ENCODE measurements at places on chromosomes 5 and 9.

- no peak for DNase-seq
Observed at GRCh38 chr5:149213264-149213880, 58.3 kb upstream of the AFAP1L1 start.

DNA sequence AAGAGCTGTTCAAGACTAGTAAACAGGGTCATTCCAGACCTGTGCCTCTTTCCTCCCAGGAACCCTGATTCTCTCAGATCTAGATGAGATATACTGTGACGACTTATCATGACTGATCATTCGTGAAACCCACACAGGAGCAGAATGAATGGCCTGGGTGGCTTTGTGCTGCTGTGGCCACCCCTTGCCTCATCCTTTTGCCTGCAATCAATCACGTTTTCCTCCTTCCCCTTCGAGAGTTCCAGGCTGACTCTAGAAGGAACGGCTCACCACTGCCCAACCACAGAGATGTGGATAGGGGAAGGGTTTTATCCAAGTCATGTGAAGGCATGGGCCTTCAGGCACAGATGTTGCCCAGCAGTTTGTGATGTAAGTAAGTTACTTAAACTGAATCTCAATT lies 5.8 kb downstream of the ANXA6 start:
- DNase-seq: no peak

- DNase-seq: no peak
Observed at GRCh38 chr9:86675805-86676204, 271.5 kb downstream of the GAS1 start.

DNA sequence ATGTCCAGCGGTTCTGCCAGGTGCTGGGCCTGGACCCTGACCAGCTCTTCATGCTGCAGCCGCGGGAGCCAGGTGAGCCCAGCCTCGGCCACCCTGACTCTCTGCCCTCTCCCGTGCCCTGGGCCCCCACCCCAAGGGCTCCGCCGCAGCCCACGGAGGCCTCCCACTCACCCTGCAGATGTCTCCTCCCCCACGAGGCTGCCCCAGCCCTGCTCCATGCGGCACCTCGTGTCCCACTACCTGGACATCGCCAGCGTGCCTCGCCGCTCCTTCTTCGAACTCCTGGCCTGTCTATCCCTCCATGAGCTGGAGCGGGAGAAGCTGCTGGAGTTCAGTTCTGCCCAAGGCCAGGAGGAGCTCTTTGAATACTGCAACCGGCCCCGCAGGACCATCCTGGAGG lies 7.4 kb downstream of the RNF208 start:
- DNase-seq: no peak

DNA sequence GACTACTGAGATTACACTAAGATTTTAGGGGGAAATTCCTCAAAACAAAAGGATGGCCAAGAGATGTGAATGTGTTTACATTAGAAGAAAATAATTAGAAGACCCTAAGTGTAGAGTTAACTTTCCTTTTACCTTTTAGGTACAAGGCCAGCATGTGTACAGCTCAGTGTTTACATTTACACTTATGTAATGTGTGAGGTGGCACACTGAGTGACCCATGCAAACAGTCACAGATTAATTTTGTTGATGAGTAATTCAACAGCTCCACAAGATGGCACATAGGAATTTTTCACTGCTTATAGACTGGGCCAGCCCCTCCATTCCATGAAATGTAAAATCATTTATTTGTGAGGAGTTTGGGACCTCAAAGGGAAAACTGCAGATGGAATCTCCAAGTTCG lies 90.1 kb upstream of the SLC12A2 start:
- no peak for DNase-seq

GRCh38 chr9:99054581-99054980 lies 50.3 kb upstream of the TGFBR1 start:
- DNase-seq: peak; percentile 37

DNA sequence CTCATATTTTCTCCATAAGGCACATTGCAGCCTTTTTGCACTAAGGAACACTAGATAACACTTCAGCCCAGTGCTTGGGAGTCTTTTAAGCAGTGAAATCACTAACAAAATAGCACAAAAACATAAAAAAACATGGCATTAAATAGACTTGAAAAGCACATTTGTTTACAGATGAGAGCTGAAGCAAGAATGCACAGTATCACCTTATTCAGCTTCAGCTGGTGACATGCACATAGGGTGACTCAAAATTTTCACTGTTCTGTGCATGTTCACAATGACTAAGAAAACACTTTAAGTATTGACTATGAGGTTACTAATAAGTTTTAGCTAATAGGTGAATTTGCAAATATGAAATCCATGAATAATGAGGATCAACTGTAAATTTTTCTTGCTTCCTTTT lies 293.9 kb upstream of the TARS1 start:
- no peak for DNase-seq

- DNase-seq: no peak
Observed at GRCh38 chr5:40955313-40955712, 46.0 kb downstream of the C7 start.

- no peak for DNase-seq
Observed at GRCh38 chr5:3075309-3075708, 323.8 kb upstream of the IRX2 start.

GRCh38 chr9:5870691-5871090 lies 20.0 kb upstream of the MLANA start:
- DNase-seq: no peak

GRCh38 chr9:123416176-123416575 lies 60.2 kb downstream of the CRB2 start:
- no peak for DNase-seq

GRCh38 chr5:23389291-23390101 lies 117.9 kb upstream of the PRDM9 start:
- no peak for DNase-seq

DNA sequence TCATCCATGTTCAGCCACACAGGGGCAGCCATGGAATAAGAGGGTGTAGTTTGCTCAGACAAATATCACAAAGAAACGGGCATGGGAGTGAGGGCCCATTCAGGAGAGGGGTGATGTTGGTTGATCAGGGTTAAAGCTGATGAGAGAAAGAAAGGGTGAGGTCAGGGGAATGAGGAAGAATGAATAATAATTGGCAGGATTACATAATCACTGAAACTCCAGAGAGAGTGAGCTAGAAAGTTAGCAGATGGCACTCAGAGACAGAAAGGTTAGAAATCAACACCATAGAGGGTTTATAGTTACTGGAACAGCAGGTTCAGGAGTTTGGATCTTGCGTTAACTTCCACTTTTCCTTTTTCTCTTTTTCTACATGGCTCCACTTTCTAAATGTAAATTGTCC lies 113.9 kb downstream of the TAF11L14 start:
- no peak for DNase-seq

- no peak for DNase-seq
Observed at GRCh38 chr9:14563902-14564624, 129.2 kb downstream of the ZDHHC21 start.

- DNase-seq: no peak
Observed at GRCh38 chr5:117973785-117974184, 1014.6 kb downstream of the DTWD2 start.

GRCh38 chr5:159469496-159470372 lies 139.4 kb upstream of the IL12B start:
- DNase-seq: no peak

DNA sequence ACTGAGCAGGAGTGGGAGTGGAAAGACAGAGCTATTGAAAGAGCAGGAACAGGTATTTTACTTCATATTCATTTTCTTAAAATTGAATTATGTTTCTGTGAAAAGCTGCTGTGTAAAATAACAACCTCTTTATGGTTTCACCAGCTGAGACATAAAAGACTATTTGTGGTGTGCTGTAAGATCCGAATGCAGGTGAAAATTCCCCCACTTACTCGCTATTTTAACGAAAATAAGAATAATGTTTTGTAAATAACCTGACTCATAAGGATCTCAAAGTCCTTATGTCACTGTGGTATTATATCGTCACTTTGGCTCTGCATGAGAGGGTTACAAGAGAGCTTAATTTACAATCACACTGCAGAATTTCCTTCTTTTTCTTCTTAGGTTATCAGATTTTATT lies 65.3 kb upstream of the NFIB start:
- no peak for DNase-seq

DNA sequence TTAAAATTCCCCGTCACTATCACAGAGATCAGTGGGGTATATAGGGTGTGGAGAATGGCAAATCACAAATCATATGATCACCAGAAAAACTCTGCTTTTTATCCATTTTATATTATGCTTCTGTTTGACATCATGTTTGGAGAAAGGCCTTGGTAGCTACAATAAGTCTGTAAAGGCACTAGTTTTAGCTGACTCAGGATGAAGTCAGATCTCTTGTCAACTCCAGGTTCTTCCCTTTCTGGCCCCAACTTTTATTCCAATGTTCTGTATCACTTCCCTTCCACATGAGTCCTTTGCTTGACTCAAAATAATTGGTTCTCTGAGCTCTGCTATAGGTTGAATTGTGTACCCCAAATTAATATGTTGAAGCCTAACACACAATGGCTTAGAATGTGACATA lies 484.9 kb downstream of the PTPRD start:
- no peak for DNase-seq

- DNase-seq: no peak
Observed at GRCh38 chr9:19232823-19233194, 2.3 kb downstream of the DENND4C start.

- no peak for DNase-seq
Observed at GRCh38 chr5:107682533-107682932, 11.8 kb upstream of the EFNA5 start.

GRCh38 chr9:12847561-12847960 lies 72.7 kb downstream of the LURAP1L start:
- DNase-seq: no peak

DNA sequence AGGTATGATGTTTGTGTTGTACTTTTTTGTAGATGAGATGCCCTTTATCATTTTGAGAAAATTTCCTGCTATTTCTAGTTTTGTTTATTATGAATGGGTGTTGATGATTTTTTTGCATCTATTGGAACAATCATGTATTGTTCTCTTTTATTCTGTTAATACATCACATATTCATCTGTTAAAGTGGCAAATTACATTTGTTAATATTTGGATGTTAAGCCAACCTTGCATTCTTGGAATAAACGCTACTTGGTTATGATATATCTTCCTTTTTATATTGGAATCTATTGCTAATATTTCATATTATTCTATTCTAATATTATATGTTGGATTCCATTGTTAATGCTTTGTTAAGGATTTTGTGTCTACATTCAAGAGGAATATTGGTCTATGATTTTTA lies 24.6 kb upstream of the BNIP1 start:
- no peak for DNase-seq

DNA sequence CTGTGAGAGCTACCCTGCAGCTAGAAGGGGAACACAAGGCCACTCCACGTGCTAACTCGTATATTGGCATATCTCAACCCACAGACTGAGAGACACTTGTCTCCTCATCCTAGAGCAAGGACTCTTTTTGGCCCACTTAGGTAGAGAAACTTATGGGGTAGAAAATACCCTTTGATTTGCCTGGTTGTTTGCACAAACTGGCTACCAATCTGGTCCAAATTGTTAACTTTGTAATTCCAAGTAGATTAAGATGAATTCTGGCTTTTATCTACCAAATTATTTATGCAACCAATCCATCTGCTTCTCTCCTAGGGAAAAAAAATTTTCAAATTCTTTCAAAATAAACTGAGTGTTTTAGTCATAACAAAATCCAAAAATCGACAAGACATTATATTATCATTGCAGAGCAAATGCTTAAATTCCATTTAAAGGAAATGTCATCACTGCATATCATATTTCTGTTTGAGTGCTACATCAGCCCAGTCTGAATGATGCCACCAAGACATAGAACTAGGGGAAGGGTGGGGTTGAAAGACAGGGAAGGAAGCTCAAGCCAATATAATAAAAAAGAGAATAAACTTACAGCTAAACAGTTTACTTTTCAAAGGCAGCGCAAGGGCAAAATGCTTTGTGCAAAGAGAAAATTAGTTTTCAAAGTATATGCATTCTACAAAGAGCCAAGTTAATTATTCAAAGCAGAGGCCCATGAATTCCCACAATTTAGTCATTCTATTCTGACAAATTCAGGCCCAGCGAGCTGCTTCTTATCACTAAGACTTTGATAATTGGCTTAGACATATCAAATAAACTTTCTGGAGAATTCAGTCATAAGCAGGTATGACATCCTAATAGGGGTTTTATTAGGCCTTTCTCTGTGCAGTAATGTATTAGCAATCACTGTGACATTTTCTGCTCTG lies 198.0 kb downstream of the CAAP1 start:
- DNase-seq: no peak

DNA sequence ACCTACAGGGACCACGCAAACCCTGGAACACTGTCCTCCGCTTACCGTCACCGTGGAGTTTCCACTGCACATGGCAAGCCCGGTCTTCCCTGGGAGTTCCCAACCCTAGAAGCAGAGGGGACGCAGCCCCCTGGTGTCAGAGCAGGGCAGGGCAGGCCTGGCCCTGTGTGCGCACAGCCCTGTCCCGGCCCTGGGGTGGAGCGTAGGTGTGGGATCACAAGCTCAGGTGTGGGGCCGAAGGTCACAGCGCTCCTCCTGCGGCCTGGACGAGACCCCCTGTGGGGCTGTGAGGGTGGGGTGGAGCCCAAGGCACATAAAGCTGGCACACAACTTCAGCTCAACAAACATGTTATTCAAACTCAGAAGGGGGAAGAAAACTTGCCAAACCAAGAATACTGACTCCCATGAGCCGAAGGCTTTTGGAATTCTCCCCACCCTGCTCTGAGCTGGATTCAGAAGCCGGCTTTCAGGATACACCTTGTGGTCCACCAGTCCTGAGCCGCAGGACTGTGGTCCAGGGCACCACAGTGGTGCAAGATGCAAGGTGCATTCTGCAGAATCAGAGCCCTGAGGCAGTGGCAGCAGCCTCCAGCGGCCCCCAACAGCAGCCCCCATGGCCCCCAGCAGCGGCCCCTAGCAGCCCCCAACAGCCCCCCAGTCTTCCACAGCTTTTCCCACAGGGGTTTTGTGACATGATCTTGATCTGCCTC lies 11.8 kb upstream of the EXOC3 start:
- peak; percentile 79 for DNase-seq

DNA sequence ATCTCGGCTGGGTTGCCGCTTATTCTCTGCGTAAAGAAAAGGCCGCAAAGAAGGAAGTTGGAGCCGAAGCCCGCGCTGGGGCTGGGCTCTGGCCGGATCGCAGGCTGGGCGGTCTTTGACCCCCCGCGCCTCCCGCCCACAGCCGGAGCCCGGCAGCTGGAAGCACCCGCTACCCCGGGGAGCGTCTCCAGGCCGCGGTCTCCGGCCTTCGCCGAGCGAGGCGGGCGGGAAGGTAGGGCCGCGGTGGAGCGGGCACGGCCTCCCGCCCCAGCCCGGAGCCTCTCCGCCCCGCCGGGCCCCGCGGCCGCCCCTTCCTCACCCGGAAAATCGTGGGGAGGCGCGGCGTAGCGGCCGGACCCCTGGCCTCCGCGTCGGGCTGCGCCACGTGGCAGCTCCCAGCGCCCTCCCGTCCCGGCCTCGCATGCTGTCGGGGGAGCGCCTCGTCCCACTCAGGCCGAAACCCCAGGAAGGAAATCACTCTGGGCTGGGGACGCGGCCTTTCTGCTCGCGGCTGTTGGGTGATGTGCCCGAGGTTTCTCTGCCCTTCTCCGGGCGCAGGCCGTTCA lies 12.0 kb downstream of the FOXD1 start:
- no peak for DNase-seq

GRCh38 chr9:1051210-1051583 lies 1.0 kb downstream of the DMRT2 start:
- no peak for DNase-seq

GRCh38 chr9:127058645-127059021 lies 63.8 kb downstream of the ANGPTL2 start:
- peak; percentile 65 for DNase-seq
